Cerebellar nuclear complex (tissue), 1 donor: ENCODE measurements at places on chromosomes 7 and 10.

DNA sequence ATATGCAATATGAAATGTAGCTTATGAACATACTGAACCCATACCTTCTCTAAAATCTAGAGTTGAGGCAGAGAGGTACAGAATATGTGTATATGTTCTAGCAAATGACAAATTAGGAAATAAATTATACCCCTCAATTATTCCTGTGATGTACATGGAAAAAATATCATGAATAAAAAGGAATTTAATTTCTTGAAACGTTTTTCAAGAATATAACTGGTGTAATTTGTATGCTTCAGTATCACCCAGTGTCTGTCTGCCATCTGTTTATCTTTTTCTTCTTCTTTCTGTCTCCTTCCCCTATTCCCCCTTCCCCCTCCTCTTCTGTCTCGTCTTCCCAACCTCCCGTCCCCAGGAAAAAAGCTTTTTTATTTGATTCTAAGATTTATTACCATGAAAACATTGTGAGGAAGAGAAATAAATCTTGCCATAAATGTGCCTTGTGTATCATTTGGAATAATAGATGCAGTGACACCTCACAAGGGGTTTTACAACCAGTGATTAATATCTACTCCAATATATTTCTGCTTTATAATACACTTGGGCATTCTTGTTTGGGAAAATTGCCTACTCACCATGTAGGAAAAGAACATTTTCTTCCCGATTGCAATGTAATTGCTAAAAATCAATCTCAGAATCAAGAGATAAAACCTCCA, 12.2 kb downstream of the LANCL2 start:
- no peak for DNase-seq

- no peak for DNase-seq
Measured at GRCh38 chr10:80462981-80463741, 9.1 kb downstream of the TSPAN14 start.

DNA sequence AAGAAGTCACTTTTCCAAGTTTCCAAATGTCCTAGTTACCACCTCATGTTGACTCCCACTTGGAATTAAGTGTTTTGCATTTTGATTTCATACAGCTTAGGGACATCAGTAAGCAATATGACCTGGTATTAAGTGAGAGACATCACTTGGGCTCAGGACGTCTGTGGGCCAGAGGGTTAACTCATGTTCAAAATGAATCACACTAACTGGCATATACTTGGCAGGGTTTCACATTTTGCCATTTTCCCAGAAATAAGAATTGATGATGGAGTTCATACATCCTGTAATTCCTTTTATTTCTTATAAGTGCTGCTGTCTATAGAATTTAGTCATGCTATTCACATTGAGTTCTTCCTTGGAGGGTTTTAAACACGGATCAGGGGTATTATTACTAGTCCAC, 516.5 kb downstream of the PHTF2 start:
- no peak for DNase-seq

GRCh38 chr7:49324040-49324439, 399.7 kb downstream of the CDC14C start:
- no peak for DNase-seq

- no peak for DNase-seq
Measured at GRCh38 chr7:13312307-13312706, 624.9 kb downstream of the ARL4A start.

- DNase-seq, result no peak
Measured at GRCh38 chr7:119758254-119758653, 514.7 kb upstream of the KCND2 start.

DNA sequence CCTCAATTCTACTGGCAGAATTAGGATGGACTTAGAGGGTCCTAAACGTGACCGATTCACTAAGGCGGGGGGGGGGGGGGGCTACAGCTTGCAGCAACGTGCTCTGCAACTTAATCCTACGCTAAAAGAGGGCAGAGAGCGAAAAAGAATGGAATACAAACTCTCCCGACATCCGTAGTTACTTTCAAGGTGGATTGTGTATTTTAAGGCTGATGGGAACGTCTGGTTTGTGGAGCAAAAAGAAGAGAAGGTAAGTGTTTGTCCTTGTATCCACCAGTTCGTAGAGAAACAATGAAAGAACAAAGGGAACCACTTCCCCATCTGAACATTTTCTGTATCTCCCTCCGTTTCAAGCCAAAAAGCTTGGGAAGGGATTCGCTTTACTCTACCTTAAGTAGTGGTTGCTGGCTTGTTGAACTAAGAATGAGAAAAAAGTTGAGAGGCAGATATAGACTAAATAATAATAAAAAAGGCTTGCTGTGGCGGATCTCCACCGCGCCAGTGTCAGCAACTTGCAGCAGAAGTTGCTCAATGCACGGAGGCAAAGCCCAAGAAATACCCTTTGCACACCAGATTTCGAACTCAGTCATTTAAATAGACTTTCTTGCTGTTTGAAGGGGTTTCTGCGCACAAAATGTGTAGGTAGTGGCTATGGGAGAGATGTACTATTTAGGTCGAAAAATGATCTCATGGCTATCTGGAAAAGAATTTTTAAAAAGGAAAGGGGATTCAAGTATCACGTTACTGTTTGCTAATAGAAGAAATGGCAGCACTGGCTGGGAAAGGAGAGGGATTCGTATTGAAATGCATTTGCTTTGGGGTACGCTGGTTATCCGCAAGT, 736 bp downstream of the SKIDA1 start:
- no peak for DNase-seq
